ENCODE measurements at places on chromosomes 5 and 9.

- DNase-seq, result no peak
Measured at GRCh38 chr5:159550951-159551350, 220.7 kb upstream of the IL12B start.

DNA sequence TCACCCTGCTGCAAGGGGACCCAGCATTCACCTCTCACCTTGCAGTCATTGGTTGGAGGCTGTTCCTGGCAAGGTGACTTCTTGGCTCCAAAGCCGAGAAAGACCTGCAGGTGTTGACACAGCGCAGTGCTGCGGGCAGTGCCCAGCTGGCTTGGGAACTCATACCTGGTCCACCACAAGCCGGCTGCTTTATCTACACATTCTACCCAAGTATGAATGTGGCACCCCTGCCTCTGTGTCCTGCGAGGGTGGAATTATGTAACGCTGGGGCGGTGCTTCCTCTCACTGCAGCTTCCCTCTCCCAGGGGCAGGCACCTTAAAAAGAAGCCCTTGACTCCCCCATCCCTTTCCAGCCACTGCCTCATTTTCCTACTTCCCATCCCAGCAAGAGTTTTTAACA, 2.5 kb upstream of the ZMYND19 start:
- no peak for DNase-seq

GRCh38 chr9:80197661-80198060, 625.9 kb downstream of the TLE4 start:
- DNase-seq, result no peak

DNA sequence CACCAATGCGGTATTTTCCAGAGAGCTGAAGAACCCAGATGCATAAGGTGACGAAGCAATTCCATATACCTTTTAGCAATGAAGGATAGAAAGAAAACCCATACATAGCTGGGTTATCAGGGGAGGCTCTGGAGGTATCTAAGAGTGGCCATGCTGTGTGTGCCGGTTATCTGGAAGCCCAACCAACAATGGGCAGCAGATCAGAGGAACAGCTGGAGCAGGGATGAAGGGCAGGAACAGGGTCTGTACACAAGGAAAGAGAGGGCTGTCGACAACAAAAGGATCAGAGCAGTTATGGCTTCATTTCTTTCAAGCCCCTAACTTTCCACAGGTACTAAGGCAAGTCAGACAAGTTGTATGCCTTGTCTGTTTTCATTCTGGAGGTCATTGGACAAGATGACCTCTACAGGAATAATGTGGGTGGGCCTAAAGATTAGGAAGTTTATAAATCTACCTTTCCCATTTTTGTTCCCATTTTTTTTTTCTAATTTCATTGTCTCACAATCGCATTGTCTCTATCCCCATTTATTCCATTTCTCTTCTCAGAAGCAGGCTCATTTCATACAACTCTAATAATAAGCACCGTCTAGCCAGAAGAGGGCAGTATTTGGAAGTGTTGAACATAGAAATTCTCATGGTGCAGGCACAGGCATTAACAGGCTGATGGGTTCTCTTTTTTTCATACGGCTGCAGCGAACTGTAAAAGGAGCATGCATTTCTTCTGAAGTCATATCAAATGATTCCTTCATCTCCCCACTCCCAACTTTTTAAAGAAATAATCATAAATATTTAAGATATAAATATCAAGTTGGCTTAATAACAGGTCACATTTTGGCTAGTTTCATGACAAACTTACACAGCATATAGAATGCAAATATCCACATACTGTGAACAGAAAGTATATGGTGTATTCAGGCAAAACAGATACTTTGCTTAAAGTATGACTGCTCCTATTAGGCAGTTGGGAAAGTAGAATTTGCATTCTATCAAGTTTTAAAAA, 63.5 kb downstream of the ZNF474 start:
- peak; percentile 71 for DNase-seq

- no peak for DNase-seq
Measured at GRCh38 chr5:29899583-29899982, 1293.9 kb upstream of the CDH6 start.

DNA sequence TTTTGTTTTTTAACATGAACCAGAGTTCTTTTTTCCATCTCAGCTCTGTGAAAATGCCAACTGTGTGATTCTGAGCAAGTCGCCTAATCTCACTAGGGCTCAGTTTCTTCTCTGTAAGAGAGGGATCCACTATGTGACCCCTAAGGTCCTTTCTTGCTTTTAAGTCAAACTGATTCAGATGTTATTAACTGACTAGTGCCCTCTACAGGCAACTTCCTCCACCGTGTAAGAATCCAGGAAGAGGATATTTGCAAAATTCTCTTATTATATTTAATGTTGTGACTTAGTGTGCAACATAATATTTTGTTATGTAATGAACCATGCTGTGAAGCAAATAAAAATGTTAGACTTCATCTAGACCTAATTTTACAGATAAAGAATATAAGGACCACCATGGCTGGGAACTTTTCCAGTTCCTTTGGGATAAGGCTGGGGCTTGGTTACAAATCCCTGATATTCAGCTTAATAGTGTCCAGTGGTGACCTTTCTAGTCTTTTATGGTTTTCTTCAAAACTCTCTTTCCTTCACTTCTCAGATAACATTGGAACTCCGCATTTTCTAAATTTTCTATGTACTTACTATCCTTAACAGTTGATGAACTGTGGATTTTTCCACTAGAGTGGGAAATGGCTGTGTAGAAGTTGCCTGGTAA, 244.7 kb downstream of the PIK3R1 start:
- peak; percentile 65 for DNase-seq

DNA sequence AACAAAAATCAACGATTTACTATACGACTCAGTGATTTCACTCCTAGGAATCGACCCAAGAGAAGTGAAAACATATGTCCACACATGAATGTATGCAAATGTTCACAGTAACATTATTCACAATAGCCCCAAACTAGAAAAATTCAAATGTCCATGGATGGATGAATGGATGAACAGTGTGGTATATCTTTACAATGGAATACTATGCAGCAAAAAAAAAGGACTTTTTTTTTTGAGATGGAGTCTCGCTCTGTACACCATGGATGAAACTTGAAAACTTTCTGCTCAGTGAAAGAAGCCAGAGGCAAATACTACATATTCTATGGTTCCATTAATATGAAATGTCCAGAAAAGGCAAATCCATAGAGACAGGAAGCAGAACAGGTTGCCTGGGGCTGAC, 233.8 kb downstream of the ROR2 start:
- no peak for DNase-seq
